ENCODE measurements at places on chromosomes 3 and 15.

- DNase-seq, result no peak
Observed at GRCh38 chr3:44066806-44067205, 174.9 kb upstream of the TOPAZ1 start.

- DNase-seq, result no peak
Observed at GRCh38 chr3:52436500-52437149, 8.3 kb downstream of the SEMA3G start.

DNA sequence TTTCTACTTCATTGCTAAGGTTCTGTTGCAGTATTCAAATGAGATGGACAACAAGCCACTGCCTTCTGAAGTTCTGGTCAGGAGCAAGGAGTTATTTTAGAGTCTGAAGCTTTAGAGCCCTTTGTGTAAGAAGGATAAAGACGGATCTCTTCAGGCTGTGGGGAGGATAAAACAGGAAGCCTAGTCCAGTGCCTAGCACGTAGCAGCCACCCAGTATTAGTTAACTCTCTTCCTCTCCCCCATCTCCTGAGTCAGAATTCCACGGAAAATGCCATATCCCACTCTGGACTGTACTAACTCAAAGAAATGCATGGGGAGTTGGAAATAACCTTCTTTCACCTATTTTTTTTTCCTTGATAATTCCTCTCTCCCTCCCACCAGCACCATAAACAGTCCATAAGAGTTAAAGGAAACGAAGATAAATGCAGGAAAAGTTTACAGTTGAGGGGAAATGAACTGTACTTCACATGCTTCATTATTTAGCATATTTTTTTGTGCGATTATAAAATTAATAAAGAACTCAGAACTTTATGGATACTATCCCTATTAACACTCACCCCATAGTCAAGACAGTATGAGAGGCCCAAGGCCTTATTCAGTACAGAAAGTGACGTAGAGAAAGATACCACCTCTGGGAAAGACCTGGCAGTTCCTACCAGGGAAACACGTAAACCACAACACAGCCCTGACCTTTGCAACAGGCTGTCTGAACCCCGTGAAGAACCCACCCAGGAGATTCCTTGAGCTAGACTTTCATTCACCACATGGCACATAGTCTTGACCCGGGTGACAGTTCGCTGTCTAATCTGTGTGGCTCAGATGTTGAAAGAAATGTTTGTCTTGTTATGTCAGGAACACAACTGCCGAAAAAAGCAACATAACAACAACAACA, 9.2 kb downstream of the IGF2BP2 start:
- DNase-seq, result no peak

DNA sequence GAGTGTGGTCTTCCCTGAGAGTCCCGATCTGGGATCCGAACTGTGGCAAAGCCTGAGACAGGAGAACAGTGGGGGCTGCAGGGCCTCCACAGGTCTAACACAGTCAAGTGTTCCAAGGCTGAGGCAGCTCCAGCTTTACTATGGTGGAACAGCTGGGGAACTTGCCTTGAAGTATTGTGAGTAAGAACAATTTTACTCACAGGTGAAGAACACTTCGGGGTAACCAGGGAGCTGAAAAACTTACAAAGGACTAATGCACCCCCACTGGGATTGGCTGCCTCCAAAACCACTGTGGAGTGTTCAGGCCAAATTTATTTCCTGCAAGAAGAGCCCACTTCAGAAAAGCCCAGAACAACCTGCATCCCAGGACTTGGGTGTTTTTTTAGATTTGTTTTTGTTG, 25.4 kb downstream of the ZIC4 start:
- DNase-seq, result no peak

GRCh38 chr3:94092086-94092485, 29.2 kb downstream of the NSUN3 start:
- DNase-seq, result no peak

DNA sequence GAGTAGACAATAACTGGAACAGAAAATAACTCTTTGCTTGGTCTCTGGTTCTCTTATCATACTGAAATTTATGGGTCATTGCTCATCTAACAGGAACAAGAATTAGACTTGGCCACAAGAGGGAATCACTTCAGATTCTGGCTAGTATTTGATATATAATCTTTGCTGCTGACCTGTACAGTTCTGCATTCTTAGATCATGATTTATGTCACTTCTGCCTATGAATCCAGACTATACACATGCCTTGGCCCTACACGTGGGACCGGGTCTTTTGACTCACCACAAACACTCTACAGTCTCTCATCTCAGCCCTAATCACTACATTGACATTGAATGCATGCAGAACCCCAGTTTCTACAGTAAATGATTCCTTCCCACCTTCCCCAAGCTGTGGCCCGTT, 162.5 kb upstream of the SOX2 start:
- DNase-seq, result no peak

DNA sequence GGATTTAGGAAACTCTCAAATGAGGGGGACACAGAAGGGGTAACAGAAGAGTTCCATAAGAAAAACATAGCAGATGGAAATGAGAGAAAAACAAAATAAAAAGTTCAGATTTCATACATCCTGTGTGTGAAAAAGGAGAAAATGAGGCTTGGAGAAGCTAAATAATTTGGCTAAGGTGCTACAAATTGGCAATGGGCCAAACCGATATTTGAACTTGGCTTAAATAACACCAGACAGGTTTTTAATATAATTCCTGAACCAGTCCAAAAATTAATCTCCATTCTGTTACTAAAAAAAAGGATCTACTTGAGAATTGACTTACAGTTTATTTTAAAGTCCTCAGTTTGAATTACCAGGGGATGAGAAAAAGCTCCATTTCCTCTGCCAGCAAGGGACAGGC, 342.9 kb upstream of the DPH6 start:
- DNase-seq, result no peak

DNA sequence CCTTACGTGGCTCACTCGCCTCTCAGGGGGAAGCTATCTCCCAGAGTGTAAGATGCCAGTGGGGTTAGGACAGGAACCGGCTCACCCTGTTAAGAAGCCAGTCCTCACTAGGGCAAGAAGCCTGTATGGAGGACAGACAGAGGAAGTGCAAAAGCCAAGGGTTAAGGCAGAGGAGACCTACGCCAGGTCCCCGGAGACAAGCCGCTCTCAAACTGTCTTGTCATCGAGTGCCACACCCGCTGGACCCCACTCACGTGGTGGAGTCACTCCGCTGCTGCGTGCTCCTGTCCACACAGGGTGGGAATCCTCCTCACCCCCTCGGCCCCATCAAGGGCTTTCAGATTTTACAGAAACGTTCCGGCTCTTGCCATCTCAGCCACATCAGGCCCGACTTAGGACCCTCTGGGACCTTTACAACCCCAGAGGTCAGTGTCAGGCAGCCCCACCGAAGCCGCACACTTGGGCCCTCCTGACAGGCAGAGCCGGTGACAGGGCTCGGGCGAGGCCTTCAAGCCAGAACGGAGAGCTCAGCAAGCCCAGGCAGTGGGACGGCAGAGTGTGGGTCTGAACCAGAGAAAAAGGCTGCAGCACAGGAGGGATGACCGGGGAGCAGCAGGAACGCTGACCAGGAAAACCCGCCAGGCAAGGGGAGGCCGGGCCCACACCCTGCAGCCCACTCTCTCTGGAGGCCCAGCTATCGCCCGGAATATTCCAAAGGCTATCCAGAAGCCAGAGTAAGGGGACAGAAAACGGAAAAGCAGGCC, 61.7 kb downstream of the XXYLT1 start:
- no peak for DNase-seq

GRCh38 chr15:60535743-60536142, 56.8 kb upstream of the ICE2 start:
- no peak for DNase-seq

DNA sequence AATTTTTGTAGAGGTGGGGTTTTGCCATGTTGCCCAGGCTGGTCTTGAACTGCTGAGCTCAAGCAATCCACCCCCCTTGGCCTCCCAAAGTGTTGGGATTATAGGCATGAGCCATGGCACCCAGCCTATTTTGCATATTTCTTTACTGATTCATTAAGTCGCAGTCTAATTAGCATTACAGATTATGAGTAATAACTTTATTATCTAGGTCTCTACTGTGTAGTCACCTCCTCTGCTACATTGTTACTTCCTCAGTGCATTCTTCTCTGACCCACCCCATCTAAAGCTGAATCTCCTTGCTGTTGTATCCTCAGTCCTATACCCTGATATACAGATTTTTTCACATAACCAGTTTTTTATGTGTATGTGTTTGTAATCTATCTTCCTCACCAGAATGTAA, 61.7 kb downstream of the TFDP2 start:
- DNase-seq, result no peak

Measured in posterior cingulate gyrus (tissue), 11 donors.